ENCODE measurements at places on chromosomes 1 and 21.

DNA sequence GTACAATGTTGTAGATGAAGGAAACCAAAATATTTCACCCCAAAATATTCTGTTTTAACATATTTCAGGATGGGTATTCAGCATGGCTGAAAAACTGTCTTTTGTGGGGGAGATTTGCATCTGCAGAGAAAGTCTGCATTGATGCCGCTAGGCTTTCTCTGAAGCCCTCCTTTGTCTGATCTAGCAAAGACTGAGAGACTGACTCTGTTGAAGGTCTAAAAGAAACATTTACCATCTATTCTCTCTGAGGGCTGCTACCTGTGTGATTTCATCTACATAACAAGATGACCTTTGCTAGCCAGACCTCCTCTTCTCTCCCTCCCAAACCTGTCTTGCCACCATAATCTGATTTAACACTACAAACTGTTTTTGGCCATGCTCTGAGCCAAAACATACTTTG, 12.4 kb upstream of the MT1HL1 start:
- no peak for DNase-seq

DNA sequence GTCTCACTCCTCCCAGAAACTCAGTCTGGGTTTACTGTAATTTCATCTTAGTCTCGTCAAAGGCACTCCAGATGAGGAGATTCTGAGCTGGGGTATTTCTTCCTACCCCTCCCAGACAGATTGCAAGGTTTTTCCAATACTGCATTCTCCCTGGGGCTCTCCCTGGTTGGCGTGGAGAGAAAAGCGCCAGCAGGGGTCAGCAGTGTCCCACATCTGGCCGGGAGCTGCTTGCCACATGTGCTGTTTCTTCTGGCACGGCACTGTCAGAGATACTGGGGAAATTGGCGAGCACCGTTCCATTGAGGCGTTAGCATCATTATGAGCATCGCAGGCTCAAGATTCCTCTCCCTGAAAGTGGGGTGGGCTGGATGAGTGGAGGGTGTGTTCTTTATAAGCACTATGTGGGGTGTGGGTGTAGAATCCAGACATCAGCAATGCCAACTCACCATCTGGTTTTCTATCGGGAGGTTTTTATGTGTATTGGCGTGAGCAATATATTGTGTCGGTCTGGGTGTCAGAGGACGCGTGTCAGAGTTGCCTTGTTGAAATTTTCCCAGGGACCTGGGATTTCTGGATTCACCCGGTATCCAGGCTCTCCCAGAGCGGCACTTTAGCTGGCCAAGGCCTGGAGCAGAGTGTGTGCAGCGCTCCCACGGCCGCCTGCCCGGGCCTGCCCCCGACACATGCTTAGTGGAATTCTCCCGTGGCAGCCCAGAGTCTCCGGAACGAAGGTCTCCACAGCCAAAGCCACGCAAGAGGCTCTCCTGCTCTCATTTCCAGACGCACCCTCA, 8.0 kb upstream of the NAV1 start:
- no peak for DNase-seq

- no peak for DNase-seq
These were observed 59.1 kb downstream of the CAMK2N1 start for GRCh38 chr1:20426923-20427322.

- DNase-seq = no peak
These were observed 24.7 kb upstream of the LAMC1 start for GRCh38 chr1:182998482-182998881.

- no peak for DNase-seq
These were observed 33.3 kb downstream of the SMG7 start for GRCh38 chr1:183505454-183506089.
